ENCODE measurements at places on chromosomes 16 and 17.

GRCh38 chr16:1584926-1585484 lies 26.9 kb downstream of the IFT140 start:
- no peak for DNase-seq

GRCh38 chr16:68806422-68806821 lies 36.9 kb upstream of the TANGO6 start:
- no peak for DNase-seq

GRCh38 chr16:73683804-73684203 lies 612.8 kb upstream of the PSMD7 start:
- no peak for DNase-seq

GRCh38 chr17:55513885-55514590 lies 2.8 kb upstream of the SMIM36 start:
- DNase-seq = peak; percentile 76

DNA sequence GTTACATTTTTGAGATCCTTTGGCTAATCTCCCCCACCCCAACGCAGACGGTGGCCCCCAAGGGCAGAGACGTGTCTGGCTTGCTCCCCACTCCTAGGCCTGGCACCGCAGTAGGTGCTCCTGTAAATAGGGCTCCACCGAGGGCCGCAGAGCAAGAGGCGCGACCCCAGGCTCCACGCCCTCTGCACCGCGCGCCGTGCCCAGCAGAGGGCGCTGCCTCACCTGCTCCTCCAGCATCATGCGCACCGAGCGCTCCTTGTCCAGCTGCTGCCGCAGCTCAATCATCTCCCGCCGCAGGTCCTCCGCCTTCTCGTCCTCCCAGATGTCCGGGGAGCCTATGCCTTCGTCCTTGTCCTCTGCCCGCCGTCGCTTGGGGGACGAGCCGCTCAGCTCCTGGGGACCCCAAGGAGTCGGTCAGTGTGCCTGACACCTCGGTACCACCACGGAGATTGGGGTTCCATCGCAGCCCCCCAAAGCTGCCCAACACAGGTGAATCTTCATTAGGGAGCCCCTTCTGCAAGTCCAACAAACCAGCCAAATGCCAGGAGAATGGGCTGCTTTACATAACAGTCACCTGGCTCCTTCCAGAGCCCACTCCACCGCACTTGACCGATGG lies 11.2 kb downstream of the TFAP4 start:
- DNase-seq = peak; percentile 67

DNA sequence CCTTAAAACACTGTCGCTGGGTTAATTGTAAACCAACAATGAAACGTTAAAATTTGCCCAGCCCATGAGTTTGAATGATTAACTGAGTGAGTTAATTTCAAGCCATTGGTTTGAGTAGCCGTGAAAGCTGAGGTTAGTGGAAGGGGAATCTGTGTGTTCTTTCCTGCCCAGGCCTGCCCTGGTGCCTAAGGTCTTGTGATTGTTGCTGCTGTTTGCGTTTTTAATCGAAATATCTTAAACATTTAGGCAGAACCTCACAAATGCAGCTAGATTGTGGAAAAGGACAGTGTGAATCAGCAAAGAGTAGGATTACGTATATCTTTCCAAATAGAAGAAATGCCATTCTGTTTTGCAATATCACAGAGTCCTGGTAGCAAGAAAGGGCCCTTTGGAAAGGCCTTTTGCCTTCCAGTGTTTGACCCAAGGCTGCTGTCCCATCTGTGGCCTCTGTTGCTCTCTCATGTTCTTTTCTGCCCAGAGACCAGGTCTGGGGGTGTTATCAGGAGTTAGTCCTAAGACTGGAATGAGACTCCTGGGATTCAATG lies 113.8 kb downstream of the MSI2 start:
- DNase-seq = no peak

DNA sequence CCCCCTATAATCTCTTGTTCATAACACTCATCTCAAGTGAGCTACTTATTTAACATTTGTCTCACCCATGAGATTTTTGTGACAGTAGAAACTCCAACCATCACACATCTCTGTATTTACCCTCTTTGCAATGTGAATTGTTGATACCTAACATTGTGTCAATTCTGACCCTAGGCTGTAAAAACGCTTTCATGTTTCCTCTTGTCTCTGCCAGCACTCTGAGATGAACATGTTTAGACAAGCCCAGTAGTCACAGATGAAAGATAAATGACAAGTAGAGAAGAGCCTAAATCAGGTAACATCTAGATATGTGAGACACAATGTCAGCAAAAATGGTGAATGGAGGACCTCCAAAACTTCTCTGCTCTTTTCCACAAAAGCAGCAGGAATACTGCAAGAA lies 1254.5 kb upstream of the GOT2 start:
- no peak for DNase-seq

- no peak for DNase-seq
Observed at GRCh38 chr17:29078183-29079045, 35.5 kb downstream of the PIPOX start.

- no peak for DNase-seq
Observed at GRCh38 chr17:61895391-61895790, 32.1 kb upstream of the BRIP1 start.

GRCh38 chr16:4336701-4337539 lies 14.2 kb downstream of the PAM16 start:
- DNase-seq = no peak

GRCh38 chr17:69363488-69364210 lies 36.7 kb upstream of the ABCA5 start:
- no peak for DNase-seq

DNA sequence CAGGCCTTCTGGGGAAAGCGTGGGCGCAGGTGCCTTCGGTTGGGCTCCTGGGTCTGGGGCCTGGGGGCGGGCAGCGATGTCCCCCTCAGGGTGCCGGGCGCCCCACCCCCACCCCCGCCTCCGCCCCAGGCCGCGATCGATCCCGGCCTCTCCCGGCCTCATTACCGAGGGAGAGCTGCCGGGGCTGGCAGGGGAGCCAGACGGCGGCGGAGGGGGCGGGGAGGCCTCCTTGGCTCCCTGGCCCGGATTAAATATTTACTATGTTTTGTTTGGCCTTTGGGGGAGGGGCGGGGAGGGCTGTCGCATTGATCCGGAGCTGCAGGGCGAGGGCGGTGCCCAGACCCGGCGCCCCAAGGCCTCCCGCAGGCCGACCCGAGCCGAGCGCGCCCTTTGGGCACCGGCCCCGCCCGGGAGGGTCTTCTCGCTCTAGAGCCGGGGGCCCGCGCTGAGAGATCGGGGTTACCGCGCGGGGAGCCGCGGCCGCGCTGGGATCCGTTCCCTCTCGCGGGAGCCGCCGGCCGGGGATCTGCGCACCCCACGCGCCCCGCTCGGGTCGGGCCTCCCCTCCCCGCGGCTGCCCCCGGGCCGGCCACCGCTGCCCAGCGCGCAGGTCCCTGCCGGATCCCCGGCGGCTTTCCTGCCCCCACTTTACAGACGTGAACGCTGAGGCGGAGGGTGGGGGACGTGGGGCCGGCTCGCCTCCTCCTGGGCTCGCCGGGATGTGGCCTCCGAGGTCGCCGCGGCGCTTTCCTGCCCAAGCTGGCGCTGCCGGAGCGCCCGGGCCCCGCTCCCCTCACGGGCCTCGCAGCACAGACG lies 27.0 kb downstream of the RTN4RL1 start:
- no peak for DNase-seq

Data from stimulated activated naive CD8-positive, alpha-beta T cell treated with anti-CD3 and anti-CD28 coated beads, Interleukin-15, Interleukin-2, amounts not matched to agents 100 U/mL and 50 U/mL, for 24 hours (primary cell).